Foreskin keratinocyte (primary cell): ENCODE measurements at places on chromosomes 12 and 14. TPM values are rescaled to one million over a fixed set of nuclear protein-coding genes. Genes with fewer than 3 reads are reported as not detected.

DNA sequence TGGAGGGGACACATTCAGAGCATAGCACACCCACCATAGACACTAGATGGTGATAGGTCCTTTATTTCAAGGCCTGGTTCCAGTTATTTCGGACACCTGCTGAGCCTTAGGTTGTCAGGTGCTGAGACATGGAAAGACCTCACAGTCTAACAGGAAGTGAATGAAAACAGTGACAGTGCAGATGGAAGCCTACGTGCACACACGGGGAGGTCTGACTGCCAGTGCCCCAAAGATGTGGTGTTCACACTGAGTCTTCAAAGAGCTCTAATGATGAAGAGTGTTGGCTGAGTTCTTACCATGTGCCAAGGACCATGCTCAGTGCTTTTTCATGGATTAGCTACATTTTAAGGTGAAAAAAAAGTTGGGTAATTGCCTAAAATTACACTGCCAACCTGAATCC lies 46.6 kb downstream of the CKB start:
- no peak for DNase-seq

GRCh38 chr14:28375295-28375694 lies 391.3 kb upstream of the FOXG1 start:
- DNase-seq, result peak; percentile 45

DNA sequence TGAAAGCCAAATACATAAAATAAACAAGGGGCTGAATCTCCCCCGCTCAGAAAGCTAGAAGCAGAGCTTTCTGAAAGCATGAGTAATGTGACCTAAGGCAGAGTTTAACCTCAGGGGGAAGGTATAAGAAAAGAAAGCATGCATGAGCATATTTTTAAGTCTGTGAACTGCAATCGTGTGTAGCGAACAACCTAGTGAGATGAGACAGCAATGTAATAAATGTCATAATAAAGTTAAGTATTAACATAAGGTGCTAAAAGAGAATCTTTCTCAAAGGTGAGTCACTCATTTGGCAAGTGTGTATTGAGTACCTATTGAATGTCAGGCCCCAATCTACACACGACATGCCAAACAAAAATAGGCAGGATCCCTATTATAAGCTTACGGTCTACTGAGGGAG lies 14.2 kb upstream of the WDR20 start:
- DNase-seq, result peak; percentile 38

DNA sequence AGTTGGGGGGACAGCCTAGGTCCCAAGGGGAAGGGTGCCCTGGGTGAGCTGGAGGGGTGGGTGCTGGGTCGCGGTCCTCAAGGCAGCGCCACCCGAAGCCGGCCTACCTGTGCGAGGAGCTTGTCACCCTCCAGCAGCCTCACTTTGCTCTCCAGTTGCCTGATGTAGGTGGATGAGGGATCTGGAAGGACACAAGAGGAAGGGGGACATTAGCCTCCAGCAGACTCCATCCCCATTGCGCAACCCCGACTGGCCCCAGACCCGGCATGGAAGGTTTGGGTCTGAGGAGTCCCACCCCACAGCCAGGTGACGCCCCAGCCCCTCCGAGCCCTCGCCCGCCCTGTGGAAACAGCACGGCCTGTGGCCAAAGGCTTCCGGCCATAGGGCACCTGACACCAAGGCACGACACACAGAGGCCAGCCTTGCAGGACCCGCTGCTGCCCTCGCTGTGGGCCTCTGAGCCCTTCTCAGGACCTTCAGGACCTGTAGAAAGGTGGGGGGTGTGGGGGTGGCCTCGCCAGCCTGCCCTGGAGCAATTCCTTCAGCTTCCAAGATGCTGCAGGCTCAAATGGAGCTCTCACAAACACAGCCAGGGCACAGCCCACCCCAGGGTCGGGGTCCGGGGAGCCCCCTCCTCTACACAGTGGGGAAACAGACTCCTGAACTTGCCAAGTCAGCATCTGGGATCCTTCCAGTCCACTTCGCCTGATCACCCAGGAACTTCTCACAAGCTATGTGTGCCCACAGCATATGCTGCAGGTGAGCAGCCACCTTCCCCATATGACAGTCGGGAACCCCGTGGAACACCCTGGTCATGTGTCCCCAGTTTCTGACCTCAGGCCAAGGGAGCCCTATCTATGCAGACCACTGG lies 54.9 kb downstream of the CCNK start:
- DNase-seq, result no peak

DNA sequence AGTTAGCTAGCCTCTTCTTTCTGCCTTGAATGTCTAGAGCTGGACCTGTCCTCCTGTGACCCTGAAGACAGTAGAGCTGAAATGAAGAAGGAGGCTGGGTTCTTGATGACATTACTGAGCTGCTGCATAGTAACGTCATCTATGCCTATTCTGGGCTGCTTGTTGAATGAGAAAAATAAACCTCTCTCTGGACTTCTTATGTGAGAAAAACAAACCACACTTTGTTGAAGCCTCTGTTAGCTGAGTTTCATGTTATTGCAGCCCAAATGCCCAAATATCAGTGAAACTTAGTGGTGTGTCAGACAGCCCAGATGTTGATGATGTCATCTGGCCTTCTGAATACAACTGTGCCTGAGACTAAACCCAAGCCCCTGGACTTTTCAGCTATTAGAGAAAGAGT lies 67.0 kb upstream of the MAX start:
- peak; percentile 64 for DNase-seq

- no peak for DNase-seq
These were observed 30.1 kb downstream of the NRDE2 start for GRCh38 chr14:90301668-90302090.

DNA sequence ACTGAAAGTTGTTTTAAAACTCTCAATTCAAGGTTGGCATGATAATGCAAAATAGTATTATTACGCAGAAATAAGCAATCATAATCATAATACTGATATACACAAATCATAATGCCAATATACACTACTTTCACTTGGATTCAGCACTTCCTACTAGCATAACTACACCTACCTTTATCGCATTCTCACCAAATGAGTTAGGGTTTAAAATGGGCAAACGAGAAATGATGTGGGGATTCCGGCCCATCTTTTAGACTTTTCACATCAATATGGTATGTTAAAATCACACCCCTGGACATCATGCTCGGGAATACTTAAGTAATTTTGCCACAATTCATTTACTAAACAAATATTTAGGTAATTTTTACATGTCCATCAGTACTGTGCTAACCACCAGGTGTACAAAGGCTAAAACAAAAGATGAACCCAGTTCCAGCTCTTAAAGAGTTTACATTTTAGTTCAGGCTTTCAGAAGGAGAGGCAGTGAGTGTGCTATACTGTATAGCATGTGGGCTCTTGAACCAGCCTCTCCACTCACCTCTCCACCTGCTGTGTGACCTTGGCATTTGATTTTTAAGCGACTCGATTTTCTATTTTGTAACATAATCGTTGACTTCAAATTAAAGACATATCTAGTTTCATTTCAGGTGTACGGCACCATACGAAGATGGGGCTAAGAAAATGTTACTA lies 1.1 kb upstream of the USP15 start:
- DNase-seq, result no peak

- peak; percentile 40 for DNase-seq
These were observed 120.8 kb downstream of the GXYLT1 start for GRCh38 chr12:42023733-42024494.

GRCh38 chr12:63103494-63104131 lies 47.4 kb downstream of the AVPR1A start:
- DNase-seq, result no peak

DNA sequence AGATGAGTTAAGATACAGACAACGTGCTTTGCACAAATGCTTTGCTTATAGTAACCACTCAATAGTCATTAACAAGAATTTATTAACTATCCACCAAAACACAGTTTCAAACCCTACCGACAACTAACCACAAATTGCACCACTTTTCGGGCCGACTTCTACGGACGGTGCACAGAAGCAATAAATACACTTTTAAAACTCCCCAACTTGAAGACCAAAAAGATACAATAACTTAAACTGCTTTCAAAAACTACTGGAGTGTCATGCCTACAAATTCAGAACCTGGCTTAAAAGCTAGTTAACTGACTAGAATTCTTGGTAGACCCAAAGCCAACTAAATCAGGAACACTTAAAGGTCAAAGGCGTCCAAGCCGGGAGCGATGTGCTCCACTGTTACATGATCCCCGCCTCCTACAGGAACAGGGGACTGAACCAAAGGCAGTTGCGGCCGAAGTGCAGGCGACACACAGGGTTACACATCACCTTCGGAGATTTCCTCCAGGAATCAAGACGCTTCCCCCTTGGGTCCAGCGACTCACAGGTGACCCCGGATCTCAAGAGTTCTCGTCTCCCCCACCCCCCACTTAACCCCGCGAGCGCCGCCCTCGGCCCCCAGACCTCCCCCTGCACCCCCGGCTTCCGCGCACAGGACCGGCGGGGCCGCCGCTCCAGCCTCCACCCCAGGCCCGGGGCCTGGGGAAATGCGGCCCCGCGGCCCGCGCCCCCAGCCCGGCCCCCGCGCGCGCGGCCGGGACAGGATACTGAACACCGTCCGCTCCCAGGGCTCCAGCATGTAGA lies 507 bp downstream of the SPTSSA start:
- DNase-seq, result peak; percentile 8

DNA sequence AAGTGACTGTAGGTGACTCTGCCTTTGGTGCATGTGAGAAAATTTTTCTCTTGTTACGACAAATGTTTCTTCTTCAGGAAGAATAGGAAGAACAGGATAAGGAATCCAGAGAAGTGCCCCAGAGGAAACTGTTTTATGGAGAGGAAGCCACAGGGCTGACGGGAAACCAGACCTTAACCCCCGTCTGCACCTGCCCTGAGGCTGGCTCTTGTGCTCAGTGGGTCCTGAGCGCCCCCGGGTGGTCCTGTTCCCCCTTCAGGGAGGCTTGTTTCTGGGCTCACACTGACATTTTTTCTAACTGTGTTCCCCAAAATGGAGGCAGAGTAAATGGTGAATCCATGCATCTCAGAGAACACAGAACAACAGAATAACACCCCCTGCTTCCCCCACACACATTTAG lies 691.8 kb downstream of the TMEM121 start:
- DNase-seq, result no peak

DNA sequence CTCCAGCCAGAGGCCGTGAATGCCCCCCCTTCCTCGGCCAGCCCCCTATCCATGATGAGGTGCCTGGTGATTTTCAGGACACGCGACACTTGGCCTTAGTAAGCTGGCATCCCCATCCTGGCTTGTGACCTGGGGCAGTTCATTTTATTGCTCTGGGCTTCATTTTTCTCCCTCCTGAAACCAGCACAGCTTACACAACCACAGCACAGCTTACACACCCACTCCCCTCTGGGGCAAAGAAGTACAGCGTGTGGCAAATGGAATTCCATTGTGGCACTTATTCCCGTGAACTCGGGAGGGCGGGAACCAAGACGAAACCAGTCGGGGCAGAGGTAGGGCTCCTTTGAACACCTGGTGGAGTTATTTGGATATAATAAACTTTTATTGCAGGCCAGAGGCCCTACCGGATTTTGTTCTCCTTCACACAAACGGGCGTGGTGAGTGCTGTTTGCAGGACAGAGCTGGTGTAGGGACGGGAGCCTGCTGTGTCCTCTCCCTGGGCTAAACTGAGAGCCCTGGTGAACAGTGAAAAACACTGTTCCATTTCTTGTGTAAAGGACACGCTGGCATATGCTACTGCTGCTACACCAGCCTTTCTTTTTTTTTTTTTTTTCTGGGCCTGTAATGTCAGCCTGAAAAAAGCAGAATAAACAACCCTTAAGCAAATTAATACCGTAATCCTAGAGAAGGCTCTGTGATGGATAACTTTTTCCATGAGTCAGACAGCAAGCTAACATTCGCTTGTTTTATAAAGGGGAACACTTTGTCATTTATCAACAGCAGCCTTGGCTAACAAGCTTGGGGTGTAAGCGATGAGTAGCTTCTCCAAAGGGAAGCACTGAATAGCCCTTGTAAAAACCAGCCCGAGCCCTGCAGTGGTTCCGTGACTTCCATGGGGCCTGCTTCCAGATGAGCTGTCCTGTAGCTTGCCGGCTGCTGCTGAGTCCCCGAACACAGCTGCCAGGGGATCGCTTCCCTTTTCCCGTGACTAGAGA lies 29.3 kb downstream of the CD9 start:
- no peak for DNase-seq

GRCh38 chr14:65476273-65476941 lies 63.9 kb downstream of the FUT8 start:
- DNase-seq, result no peak

DNA sequence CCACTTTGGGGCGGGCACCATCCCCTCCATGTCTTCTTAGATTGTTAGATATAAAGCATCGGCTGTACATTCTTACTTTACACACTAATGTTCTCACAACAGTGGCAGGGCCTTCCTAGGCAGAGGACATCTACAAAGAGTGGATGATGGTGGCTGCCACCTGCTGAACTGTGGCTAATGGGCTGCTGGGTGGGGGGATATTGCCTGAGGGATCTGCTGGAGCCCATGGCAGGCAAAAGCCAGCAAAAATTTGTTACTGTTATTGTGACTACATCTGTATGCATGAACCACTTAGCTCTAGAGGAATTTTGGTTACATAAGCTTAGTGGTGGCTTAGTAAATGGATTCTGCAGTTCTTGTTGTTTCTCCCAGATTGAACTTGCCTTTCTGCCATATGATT lies 52.6 kb downstream of the DIP2B start:
- DNase-seq, result no peak

- no peak for DNase-seq
These were observed 54.7 kb downstream of the DDX51 start for GRCh38 chr12:132089407-132089910.

GRCh38 chr14:74663884-74664283 lies 49.0 kb downstream of the AREL1 start:
- DNase-seq, result no peak

The ACOT4 gene
- 1.1 and 1.2 TPM in 2 replicates for total RNA-seq

The CLEC6A gene
- total RNA-seq, result not detected in 2 replicates

The WDHD1 gene
- 24.2 and 30.0 TPM in 2 replicates for total RNA-seq

The TDRD9 gene
- 0.35 and 1.6 TPM in 2 replicates for total RNA-seq

The SLC16A7 gene
- 0.88 and 1.4 TPM in 2 replicates for total RNA-seq

The OTUB2 gene
- 3.0 and 3.6 TPM in 2 replicates for total RNA-seq
